ENCODE measurements at places on chromosomes 3 and 15.

DNA sequence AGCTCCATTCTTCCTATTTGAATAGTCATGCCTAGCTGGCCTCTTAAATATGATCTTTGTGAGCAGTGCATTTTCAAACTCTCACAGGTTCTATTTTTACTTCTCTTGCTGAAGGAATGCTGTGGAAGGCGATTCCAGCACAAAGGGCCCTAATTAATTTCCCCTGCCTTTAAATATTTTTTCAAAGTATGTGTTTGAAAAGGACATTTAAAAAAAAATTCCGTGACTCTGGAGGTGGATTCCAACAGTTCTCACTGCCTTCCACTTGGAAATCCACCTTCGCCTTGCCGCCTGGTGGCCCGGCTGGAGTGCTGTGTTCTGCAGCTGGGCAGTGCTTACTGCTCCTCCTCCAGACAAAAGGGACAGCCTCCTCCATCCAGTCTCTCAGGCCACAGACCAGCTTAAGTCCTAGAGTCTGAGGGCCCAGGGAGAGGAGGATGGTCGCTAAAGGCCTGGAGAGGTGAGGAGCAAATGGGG is 61.5 kb upstream of the CORO2B start:
- DNase-seq, result peak; percentile 72

DNA sequence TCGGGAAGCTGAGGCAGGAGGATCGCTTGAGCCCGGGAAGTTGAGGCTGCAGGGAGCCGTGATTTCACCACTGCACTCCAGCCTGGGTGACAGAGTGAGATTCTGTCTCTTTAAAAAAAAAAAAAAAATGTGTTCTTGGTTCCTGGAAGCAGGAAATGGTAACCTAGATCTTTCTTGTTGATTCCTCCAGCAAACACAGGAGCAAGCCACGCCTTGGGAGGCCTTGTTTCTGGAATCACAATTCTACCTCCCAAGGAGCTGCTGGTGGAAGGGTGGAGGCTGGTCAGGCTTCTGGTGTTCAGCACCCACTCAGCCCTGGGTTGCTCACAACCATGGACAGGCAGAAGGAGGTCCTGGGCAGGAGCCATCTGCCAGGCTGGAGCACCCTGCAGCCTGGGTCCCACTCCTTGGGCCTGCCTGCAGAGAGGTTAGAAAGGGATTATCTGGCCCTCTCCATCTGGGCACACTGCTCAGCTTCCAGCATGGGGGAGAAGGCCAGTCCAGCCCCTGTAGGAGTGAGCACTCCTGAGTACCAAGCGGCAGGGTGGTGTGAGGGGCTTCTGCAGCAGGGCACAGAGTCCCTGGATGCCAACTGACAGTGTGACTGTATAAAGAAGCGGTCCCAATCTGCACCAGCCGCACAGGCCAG is 65.6 kb downstream of the ABTB1 start:
- DNase-seq, result peak; percentile 81

DNA sequence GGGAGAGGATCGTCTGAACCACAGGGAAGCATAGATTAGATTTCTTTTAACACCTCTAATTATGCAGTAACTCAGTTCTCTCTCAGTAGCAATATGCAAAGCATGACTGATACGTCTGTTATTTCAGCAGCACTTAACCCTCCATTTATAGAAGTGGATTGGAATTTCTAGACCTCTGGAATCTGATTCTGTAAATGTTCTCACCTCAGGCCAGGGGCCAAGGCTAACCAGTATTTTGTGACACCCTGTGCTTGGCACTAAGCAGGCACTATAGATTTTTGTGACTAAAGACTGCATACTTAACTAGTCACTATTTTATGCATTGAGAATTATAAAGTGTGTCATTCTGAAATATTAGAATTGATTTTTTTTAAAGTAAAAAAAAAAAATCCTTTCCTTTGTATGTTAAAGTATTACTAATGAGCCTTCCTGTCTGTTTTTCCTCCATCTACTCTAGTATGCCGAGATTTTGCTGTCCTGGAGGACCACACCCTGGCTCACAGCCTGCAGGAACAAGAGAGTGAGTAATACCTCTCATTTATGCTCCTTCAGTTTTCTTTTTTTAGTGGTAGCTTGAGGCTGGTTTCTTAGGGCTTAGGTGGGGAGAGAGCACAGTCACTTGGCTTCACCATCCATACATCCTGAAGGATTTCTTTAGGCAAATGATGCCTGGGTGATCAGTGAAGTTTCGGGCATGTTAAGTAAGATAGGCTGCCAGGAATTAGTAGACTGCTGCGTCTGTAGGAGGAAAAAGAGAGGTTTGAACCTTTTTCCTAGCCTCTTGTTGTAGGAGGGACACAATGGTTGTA is 26.5 kb upstream of the UTS2B start:
- peak; percentile 89 for DNase-seq

DNA sequence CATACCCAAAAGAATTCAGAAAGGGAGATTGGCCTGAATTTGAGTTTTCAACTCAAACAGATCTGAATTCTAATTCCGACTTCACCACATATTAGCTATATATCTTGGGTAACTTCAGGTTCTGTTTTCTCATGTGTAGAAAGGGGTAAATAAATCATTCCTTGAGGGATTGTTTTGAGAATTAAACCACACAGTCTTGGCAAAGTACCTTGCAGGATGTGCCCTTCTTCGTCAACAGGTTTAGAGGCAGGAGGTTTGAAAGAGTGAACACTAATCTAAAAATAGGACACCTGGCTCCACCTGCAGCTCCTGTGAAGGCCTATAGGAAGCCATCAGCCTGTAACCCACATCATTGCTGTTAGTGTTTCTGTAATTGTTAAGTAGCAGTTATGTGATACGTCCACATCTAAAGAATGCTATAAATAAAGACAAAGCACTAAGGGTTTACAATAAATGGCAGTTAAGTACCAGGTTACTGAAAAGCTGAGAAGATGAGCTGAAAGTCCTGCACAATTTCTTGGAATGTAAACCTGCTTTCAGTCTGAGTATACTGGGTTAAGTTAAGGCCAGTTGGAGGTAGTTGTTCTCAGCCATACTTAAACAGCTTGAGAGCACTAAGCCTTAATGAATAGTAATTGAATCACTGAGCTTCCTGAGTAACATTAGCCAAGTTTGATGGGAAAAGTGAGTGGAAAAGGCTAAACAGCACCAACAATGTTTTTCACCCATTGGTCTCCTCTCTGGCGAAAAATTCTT is 6.0 kb downstream of the CCDC80 start:
- no peak for DNase-seq

GRCh38 chr3:42786212-42786611 is 13.2 kb upstream of the CCDC13 start:
- DNase-seq, result no peak

DNA sequence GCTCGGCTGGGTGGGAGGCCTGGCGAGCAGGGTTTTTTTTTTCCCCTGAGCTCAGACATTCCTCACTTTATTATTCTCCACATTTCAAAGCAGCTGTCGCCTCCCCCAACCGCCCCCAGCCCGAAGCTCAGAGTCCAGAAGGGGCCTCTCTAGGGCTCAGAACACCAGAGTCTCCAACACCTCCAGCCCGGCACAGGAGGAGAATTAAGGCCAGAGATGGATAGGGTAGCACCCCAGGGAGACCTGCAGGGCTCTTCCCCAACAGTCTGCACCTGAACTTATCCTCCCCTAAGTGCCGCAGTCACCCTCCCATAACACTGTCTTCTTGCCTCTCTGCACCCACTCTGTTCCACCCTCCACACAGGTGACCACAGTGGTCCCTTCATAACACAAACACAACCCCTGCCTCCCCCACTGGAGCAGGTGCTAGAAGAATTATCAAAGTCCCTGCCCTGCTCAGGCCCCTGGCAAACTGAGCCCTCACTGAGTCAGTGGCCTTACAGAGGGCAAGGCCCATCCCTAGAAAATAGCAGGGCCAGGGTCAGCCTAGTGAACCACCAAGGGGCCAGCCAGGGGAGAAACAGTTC is 14.1 kb downstream of the MYL3 start:
- DNase-seq, result no peak

DNA sequence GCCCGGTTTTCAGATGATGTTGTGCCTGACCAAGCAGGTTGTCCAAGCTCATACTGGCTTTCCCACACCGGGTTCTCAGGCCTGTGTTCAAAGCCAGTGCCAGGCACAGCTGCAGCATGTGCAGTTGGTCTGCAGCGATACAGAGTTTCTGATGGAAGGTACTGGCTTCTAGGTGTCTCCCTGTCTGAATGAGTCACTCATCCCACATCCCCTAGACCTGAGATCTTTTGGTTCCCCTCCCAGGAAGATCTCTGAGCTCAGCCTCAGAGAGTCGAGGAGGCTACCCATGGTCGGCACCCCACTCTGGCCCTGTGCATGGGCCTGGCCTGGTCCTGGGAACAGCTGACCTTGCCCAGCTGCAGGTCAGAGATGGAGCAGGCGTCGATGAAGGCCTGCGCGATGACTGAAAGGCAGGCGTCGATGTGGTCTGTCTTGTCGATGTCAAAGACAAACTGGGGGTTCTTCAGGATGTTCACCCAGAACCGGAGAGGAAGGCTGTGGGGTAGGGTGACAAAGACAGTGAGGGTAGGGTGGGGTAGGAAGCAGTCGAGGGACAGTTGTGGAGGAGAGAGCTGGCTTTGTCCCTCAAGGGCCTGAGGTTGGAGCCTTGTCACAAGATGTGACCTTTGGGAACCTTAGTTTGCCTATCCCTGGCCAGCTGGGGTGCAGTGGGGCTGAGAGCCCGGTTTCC is 15.3 kb downstream of the H1-8 start:
- DNase-seq, result peak; percentile 15

DNA sequence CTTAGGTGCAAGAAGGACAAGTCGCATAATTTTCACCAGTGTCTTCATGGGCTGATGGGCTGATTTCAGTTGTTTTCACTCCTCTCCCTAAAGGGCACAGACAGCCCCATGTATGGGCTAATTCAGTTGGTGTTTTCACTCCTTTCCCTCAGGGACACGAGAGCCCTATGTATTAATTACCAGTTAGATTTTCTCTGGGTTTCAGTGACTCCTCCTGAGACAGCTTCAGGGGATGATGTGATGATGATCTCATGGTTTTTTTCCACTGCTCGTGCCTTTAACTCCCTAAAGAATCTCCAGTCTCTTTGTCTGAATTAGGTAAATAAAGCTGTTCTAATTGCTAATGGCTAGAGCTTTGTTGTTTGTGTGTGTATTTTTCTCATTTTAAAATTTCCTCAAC is 9.9 kb downstream of the RAMAC start:
- DNase-seq, result no peak

DNA sequence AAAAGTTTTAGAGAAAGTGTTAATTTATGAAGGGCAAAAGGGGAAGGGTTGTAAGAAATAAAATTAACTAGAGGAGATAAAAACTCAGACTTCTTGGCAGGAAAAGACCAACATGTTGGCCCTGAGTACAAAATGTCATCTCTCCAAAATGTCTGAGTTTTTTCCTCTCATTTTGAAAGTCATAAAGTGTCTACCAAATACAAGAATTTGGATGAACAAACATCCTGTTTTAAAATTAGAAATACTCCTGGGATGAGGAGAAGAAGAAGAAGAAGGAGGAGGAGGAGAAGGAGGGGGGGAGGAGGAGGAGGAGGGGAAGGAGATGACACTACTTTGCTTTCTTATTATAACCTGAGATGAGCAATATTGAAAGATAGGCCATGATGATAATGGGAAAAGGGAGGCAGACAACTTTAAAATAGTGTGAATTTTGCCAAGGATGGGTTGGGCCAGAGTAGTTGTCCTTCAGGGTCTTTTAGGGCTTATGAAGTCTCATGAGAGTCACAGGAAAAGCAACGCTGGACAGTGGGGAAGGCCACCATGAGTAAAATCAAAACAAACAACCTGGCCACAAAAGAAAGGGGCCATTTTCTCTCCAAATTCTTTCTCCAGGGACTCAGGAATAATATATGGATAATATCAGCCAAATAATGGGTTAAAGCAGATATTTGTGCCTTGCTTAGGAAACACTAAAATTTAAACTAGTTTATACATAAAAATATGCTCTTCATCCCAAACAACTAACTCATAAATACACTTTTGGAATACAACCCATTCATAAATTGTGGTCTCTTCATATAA is 632.9 kb downstream of the EPHA3 start:
- DNase-seq, result no peak
